HFF-Myc (cell line): ENCODE measurements at places on chromosomes 7 and 10.

GRCh38 chr7:105769901-105770628, 106.3 kb downstream of the ATXN7L1 start:
- DNase-seq = no peak

DNA sequence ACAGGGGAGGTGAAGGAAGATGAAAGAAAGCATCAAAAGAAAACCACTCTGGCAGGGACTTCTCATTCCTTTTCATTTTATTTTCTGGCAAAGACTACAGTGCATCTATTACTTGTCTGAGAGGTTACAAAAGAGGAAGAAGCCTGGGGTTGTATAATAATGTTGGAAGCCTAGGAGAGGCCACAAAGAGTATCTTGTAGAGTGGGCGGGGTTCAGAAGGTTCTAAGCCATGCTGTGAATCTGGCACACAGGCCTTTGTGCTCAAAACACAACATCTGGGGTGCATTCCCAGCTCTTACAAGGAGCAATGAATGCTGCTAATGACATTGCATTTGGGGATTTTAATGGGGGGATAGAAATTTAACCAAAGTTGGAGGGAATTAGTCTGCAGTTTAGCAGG, 49.4 kb downstream of the MRPL32 start:
- DNase-seq = no peak

DNA sequence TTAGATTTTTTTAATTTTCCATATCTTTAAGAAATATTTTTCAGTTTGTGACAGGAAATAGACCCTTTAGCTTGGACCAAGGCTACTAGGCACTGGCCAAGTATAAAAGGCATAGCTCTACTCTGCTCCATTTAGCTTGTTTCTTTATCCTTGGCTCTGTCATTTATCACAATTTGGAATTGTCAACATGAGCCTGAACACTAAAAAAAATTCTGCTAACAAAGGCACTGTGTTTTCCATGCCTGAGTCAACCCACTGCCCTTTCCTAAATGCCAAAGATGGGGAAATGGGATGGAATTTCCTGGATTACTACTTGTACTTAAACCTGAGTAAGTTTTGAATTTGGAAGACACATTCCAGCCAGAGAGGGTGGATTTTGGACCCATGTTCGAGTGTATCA, 128.4 kb downstream of the NSUN6 start:
- no peak for DNase-seq

DNA sequence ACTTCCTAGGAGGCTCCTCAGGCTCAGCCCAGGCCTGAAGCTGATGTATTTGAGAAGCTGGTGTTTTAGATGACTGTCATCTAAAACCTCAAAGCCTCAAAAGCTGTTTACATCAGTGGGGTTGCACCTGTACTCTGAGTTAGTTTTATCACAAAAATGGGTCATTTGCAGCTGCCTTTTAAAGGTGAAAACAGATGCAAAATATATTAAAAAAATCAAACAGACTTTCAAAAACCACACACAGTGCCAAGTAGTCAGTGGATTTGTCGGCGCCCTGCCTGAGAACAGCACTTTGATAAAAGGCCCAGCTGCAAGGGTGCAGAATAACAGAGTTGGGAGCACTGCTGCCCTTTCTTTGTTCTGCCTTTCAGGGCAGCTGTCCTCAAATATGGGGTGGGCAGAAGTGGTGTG, 103.0 kb downstream of the VOPP1 start:
- DNase-seq = no peak

GRCh38 chr10:112539340-112539739, 92.3 kb downstream of the VTI1A start:
- no peak for DNase-seq

GRCh38 chr7:132373041-132373440, 203.2 kb downstream of the PLXNA4 start:
- DNase-seq = no peak

DNA sequence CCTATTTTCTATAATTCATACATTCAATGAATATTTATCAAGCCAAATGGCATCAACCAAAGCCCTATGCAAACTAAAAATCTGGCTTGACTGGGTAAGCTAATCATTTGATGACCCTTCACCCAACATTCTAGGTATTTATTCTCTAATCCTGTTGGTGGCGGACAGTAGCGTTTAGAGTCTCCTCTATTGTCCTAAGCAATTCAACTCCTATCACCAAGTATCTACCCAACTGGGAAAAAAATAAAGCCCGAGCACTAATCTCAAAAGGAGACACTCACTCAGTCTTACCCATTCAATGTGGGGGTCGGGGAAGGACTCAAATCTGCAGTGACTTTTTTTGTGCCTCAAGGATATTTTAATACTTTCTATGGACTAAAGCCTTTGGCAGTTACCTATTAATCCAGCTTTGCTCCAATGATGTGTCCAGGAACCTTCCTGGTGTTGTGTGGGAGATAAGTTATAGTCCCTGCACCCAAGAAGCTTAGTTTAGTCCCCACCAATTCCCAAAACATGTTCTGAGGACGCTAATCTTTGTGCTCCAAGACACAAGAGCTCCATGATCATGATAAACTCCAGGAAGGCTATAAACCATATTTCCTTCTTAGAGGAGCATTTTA, 30.6 kb downstream of the DNMBP start:
- DNase-seq = no peak

GRCh38 chr10:132898391-132899053, 43.8 kb downstream of the CFAP46 start:
- no peak for DNase-seq

DNA sequence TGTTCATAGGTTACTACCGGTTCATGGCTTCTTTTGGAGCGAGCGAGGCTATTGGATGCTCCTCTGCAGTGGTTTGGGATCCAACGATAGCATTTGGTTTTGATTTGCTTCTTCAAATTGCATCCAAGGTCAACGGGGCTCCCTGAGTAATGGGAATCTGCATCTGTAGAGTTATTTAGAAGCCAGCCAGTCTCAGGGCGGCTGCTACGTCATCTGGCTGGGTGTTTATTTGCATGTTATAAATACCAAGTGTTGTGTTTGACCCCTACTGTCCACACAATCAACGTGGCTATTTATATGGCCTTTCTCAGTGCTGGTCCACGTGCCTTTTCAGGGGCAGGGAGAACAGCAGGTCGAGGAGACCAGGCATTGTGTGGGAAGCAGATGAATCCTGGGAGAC, 137.7 kb downstream of the PRPF18 start:
- peak; percentile 93 for DNase-seq

- DNase-seq = no peak
Measured at GRCh38 chr10:8520382-8520781, 465.9 kb downstream of the GATA3 start.

DNA sequence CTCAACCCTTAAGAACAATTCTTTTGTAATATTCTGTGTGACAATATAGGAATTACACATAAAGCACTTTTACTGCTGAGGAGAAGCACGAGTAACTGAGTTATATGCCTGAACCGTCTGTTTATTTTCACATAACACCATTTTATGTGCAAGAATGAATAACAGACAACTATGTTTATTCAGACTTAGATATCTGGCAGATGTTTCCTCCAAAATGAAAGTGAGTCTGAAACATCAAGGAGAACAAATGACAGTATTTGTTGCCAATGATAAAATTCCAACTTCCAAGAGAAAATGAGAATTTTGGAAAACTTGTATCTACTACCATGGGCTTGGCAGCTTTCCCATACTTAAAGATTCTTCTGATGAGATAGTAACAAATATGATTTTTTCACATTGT, 51.4 kb downstream of the DNMBP start:
- no peak for DNase-seq

DNA sequence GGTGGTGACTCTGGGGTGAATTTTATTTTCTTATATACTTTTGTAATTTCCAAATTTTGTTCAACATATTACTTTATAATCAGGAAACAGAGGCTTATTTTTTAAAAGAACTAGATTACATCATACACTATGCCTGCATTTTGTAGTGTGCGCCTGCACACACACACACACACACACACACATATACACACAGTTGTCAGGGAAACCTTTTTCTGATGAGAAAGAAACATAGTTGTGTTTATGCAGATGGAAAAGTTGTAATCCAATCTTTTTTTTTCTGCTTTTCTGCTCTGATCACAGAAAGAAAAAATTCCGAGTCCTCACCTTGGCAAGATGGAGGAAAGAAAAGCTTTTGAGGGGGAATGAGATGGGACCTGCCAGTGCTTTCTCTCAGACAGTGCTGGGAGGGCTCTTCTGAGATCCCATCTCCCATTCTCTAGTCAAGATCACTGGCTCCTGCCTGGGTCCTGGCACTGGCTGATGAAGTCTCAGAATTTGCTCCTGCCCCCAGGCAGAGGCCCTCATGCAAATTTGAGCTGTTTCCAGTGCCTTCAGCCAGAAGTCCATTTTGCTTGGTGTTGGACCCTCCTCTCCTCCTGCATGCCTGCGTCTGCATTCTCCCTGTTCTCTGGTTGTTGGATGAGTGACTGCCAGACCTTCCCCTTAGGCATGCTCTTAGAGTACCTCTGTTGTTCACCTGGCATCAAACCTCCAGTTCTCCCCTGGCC, 59.7 kb downstream of the TLL2 start:
- no peak for DNase-seq

DNA sequence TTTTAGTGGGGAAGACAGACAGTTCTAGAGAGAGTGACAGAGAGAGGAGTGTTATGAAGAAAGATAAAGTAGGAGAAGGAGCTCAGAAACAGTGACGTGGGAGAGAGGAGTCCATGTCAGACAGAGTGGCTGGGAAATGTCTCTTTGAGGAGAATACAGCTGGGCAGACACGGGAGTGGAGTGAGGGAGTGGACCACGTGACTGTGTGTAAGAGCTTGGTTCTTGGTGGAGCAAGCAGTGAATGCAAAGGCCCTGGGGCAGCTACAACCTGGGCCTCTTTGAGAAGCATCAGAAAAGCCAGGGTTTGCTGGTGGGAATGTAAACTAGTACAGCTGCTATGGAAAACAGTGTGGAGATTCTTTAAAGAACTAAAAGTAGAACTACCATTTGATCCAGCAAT, 11.9 kb upstream of the PLEKHS1 start:
- no peak for DNase-seq

GRCh38 chr10:95273393-95274312, 17.1 kb downstream of the PDLIM1 start:
- DNase-seq = peak; percentile 86

DNA sequence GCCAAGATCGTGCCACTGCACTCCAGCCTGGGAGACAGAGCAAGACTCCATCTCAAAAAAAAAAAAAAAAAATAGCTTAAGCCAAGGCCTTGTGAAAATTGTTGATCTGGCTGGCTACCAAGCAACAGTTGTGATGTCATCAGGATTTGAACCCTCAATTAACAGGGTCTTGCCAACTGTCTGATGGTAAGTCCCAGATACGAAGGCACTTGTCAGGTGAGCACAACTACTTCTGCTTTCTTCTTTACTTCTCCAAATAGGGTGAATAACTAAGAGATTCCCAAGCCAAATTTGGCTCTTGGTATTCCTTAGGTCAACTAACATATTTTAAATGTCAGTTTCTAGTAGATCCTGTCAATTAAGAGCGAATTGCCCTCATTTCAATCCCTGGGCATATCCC, 47.4 kb downstream of the ANKRD61 start:
- no peak for DNase-seq

GRCh38 chr10:132332433-132332754, 401 bp downstream of the LRRC27 start:
- no peak for DNase-seq

- DNase-seq = no peak
Measured at GRCh38 chr10:49484486-49485235, 54.3 kb downstream of the ERCC6 start.

DNA sequence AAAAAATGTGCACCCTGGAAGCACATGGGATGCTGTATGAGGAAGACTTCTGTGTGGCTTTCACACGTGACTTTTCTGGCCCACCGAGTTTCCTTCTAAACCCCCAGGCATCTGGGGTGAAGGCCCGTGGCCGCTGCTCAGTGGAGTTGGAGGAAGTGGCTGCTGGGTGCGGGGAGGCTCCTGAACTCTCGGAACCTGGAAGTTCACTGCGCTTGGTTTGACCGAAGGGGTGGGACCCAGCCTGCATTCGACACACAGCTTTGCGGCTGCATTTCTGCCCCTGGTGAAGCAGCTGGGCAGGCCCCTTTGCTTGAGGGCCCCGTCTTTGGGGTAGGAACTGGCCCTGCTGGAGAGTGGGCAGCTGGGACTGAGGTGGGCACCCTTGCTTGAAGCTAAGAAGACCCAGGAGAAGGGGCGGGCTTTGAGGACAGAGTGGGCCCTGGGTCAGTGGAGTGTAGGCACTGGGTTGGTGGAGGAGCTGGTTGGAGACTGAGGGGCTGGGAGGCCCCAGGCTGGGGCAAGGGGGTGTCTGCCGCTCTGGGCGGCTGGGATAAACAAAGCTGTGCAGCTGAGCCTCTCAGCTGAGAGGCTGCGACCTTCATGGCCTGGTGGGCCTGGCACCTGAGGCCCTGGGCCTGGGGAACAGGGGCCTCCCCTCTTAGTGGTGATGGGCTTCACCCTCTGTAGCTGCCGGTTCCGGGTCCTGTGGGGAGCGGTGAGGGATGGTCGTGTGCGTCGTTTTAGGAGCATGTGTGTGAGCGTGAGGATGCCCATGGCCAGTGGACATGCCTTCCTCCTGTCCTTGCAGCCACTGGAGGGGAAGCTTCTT, 78.0 kb downstream of the INPP5A start:
- no peak for DNase-seq
